ENCODE measurements at places on chromosomes 2 and 18.

GRCh38 chr2:160491911-160492371 lies 1.7 kb downstream of the RBMS1 start:
- no peak for DNase-seq

DNA sequence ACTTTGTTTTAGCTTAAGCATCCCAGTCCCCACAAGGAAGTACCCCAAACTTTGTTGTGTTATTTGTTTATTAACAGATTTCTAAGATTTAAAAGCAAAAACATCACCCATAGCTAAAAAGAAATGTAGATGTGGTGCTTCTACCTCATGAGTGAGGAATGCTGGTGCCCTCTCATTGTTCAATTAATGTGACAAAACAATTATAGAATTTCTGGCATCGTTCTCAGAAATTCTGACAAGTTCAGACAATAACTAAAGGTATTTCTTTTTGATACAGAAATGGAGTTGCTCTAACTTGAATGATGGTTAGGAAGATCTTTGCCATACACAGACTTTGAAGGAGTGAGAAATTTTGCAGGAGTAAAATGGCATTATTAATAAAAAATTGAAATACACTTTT lies 42.9 kb downstream of the SPRED2 start:
- no peak for DNase-seq

DNA sequence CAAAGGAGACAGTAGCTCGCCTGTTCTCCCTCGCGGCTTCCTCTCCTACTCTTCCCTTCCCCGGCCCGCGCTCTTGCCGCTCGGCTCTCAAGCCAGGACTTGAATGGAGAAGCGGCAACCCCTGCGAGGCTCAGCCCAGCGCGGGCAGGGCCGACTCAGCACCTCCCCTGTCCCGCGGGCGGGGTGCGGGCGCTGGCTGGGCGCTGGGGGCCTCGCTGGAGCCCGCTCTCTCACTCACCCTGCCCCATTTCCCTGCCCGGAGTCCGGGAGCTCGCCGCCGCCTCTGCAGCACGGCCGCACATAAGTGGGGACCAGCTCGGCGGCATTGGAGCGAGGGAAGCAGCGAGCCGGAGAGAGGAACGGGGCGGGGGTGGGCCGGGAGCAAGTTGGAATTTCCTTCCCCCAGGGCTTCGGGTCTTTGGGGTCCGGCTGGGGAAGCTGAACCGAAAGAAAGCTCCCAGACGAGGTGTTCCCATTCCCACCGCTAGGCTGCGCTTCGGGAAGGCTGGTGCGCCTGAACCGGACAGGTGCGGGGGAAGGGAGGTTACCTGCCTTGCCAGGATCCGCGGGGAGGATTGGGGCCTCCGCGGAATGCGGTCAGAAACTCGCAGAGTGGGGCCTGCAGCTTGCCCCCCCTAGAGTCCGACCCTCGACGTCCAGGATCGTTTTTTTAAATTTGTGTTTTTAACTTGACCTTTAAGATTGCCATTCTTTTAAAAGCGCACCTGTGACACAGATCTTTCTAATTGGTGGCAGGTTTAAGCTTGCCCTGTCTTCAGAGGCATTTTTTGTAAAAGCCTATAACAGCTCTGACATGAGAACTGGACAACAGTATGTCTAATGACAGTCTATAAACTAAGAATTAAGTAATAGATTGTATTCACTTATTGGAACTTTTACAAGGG lies at the start of gene COBLL1:
Gene COBLL1, minus strand, starts transcription at position 105 of the 905 bp plus-strand sequence. CDS start 627 bp downstream, outside the sequence.
- peak; percentile 78 for DNase-seq

GRCh38 chr2:165193178-165193777 lies 10.6 kb downstream of the SCN3A start:
- DNase-seq, result peak; percentile 66

DNA sequence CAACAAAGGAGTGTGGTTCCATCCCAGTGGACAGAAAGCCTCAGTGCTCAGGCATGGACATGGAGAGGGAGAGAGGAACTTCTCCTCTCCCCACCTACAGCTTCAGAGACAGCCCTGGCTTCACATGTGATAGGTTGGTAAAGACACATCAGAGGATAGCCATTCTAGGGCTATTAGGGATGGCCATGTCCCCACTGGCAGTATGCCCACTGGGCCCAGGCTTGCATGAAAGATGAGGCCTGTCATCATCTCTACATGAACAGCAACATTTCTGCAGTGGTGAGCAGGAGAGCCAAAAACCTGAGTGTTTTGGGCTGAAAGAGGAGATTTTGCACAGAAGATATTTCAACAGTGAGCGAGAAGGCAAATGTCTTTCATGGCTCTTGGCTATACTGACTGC lies 517.2 kb downstream of the NR4A2 start:
- no peak for DNase-seq

DNA sequence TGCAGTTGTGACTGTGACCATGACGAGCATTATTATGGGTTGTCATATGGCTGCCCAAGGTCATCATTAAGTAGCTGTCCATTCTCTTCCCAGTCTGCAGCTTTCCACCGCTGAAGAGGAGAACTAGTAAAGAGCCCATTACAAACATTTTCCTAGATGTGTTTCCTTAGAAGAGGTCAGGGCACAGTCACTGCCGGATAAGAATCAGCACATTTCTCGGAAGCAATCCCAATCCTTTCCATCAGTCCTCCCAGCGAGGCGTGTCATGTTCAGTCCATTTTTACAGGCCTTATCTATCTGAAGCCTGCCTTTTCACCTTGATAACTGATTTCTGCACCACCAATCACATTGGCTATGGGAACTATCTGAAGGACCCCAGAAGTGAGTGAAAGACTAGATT lies 319.9 kb upstream of the SLC14A2 start:
- DNase-seq, result no peak

DNA sequence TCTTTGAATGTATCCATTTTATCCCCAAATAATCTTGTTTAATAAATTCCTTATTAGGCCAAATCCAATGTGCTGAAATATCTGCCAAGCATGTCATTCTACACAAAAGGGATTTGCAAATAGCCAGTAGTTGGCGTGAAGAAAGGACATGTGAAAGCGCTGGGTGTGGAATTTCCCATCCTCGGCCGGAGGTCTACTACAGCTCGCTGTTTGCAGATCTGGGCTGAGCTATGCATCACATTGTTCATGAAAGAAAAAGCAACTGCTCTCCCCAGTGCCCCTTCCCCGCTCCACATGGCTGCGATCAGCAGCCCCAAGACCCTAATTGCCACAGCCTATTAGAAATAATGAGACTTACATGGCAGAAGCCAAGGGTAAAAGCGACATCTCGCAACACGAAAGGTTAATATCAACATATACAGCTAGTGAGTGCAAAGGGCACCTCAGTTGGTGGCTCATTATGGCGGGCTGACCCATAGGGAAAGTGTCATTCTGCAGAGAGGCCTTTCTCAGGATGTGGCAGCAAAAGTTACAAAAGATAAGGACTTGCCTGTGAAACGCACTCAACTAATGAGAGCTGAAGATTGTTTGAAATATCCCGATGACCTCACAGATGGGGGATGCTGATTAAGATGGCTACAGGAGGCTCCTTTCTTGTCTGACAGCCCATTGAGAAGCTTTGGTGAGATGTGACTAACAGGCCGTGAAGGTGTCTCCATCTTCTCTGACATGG lies 126.9 kb upstream of the CYP1B1 start:
- no peak for DNase-seq

DNA sequence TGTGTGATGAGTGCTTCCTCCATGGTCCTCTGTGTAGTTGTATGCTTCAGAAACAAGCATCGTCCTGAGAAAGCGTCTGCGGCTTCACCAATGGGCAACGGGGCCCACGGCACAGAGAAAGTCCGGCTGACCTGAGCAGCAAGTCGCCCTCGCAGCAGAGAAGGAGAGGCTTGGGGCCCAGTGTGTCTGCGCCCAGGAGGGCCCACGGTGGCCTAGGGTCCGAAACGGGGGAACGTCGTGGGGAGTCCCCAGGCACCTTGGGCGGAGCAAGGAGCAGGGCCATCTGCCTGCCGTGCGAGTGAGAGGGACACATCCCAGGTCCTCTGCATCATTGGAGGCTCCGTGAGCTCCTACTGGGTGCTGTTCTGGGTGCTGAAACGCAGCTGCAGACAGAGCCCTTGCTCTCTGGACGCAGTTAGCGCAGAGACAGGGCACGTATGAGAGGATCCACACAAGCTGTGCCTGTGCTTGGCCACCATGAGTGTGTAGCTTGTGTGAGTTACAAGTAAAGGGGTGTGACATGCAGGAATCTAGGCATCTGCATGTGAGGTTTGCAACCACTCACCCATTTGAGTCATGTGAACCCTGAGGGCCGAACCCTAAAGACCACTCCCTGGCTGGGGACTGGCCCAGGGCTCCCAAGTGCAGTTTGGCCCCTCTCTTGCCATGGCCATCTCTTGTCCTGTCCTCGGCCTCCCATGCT lies 10.6 kb downstream of the GPC1 start:
- no peak for DNase-seq

- DNase-seq, result no peak
Observed at GRCh38 chr18:68484241-68484640, 230.7 kb downstream of the TMX3 start.

GRCh38 chr2:161415987-161416707 lies at the start of gene TBR1:
Gene TBR1 (plus strand): TSS chr2:161416297. CDS start chr2:161416411, 114 bp downstream.
- peak; percentile 84 for DNase-seq

- DNase-seq, result no peak
Observed at GRCh38 chr2:70613521-70613920, 59.9 kb upstream of the TGFA start.

DNA sequence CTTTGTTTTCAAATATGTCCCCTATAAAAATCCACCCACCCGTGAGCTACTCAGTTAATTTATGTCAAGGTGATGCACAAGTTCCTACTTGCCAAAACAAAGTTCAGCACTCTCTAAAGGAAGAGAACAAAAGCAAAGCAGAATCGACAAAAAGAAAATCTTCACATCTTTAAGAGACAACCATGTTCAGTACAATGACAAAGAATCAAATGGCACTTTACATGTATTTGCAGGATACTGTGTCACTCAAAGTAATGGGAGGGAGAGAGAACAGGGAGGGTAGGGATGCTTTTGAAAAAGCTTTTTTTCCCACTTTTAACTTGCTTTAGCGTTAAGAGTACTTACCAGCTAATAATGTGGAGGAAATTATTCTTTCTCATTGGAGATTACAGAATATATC lies 39.0 kb upstream of the FAM237A start:
- peak; percentile 6 for DNase-seq

DNA sequence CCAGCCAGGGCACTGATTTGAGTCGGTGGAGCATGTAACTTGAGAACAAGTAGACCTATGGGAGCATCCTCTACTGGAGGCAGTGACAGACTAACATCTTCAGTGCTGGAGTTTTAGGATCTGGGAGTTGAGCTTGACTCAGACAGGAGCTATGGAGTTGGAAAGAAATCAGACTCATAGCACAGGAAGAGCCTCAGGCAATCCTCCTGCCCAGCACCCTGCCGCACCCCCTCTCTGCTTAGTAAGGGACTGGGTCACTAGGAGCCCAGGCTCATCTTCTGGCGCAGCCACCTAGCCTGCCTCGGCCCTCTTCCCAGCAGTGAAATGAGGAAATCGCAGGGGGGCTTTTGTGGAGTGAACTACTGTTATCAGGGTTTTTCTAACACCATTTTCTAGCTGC lies 3.6 kb downstream of the ARID5A start:
- DNase-seq, result no peak

DNA sequence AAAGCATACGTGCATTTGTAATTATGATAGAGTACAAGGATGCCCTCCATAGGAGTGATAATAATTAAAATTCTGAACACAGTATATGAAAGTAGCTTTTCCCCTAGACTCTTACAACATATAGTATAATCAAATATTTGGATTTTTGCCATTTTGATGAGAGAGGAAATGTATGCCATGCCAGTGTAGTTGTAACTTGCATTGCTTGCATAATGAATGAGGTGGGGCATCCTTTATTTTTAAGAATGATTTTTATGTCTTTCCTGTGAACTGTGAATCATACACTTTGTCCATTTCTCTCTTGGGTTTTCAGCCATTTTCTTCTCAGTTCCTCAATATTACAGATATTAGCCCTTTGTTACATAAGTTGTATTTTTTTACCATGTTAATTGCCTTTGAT lies 197.5 kb downstream of the SCG2 start:
- DNase-seq, result no peak

GRCh38 chr18:62715759-62716615 lies 646 bp downstream of the PHLPP1 start:
- DNase-seq, result peak; percentile 41

All from NCI-H1105 treated with DMSO at 0.1 percent for 48 hours (cell line).